ENCODE measurements at places on chromosomes 6 and 20.

DNA sequence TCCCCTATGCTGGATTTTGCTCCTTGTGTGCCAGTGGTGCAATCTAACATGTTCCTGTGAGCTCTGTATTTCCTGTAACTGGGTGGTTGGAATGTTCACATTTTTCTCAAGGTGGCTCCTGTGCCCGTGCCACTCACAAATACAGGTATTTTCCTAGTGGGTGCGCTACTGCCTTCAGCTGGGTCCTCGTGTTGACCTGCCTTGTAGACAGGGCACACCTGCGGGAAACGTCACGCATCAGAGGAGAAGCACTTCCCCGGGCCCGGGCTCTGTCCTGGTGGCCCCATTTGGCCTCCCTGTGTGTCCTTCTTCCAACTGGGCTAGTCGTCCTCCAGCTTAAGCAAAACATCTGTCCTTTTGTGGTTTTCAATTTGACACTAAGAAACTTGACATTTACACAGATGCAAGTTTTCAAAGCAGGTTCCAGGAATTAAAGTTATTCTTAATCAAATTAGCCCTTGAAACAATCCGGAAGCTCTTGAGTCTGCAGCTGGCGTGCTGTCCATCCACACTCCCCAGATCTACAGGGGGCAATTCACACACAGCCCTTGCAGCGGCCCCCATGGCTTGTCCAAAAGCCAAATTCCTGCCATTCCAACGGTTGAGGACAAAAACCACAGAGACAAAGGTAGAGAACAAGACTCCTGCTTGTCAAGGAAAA is 275.1 kb downstream of the CDC5L start:
- DNase-seq, result peak; percentile 83

GRCh38 chr6:82996156-82996555 is 69.5 kb downstream of the UBE3D start:
- no peak for DNase-seq

- DNase-seq, result no peak
Measured at GRCh38 chr6:170086639-170087420, 204.0 kb downstream of the DLL1 start.

GRCh38 chr6:169793408-169793807 is 42.0 kb downstream of the ERMARD start:
- no peak for DNase-seq

- DNase-seq, result no peak
Measured at GRCh38 chr20:64090165-64090564, 6.0 kb upstream of the LKAAEAR1 start.

- DNase-seq, result no peak
Measured at GRCh38 chr6:75103431-75103830, 102.4 kb downstream of the COL12A1 start.

DNA sequence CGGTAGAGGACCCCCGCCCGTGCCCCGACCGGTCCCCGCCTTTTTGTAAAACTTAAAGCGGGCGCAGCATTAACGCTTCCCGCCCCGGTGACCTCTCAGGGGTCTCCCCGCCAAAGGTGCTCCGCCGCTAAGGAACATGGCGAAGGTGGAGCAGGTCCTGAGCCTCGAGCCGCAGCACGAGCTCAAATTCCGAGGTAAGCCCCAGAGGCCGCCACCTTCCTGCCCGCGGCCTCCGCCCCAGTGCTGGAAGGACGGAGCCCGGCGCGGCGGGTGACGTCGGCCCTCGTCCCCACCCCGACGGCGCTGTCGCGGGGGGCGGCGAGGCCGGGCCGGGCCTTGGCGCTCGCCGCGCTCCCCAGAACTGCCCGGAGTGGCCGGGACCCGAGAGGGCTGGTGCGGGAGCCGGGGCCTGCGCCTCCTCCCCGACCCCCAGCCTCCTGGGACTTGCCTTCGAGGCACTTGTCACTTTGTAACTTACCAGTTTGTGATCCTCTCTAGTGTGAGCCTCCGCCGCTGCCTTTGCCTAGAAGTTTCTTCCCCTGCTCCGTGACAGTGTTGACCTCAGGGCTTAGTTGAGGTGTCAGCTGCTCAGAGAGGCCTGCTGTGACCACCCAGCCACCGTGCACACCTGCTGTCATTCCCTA is 417 bp downstream of the VAPB start:
- DNase-seq, result peak; percentile 28

- DNase-seq, result no peak
Measured at GRCh38 chr6:40734607-40735006, 147.4 kb upstream of the LRFN2 start.

GRCh38 chr20:57809661-57810172 is 99.9 kb upstream of the PMEPA1 start:
- no peak for DNase-seq

DNA sequence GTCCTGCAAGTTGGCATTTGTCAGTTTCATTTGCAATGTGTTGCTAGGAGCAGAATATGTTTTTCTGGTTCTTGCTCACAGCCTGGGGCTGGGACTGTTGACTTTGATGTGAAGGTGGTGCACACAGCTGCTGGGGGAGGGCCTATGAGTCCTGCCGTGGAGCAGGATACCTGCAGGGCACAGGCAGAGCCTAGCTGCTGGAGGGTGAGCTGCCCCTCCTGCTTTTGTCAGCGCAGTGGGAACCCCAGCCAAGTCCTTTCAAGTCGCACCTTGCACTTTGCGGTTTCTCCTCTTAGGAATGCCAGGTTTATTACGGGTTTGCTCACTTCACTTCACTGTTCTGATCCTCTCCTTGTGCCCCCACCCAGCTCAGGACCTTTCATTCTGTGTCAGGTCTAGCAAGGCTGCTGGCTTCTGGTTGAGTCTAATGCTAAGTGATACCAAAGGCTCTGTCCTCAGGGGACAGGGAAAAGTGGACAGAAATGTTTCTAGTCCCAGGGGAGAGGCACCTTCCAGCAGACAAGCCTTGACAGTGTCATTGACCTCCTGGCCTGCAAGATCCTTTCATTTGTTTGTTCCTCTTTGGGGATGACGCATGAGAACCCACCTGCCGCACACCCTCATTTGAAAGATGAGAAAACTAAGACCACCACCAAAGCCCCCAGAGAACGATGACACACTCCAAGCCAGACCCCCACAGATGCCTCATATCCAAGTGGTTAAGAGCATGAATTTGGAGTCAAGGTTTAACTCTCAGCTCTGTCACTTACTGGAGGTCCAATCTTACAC is 2.7 kb upstream of the SPO11 start:
- no peak for DNase-seq

DNA sequence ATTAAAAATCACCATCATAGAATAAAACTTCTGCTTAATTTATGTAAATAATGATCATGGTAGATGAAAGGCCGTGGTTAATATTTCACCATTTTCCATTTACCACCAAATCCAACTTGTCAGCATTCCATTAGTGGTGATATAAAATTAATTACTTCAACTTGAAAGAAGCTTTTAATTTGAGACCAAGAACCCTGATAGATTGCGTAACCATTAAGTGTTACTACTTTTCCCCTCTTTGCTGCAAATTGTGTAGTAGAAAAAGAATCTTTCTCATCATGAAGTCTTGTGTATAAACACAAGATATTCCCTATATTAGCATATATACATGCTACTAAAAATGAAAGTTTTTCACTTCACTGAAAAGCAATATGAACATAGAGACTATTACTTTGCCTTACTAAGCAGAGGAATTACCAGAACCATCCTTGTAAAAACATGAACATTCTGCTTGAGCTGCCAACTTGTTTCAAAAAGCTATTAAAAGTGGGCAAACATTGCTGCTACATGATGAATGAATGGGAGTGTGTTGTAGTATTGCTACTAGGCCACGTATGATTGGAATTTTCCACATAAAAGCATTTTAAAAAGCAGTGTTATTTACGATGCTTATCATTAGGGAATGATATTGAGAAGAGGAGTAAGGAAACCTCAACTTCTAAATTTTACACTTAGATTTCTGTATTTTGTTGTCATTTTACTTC is 35.0 kb downstream of the STX11 start:
- DNase-seq, result no peak

DNA sequence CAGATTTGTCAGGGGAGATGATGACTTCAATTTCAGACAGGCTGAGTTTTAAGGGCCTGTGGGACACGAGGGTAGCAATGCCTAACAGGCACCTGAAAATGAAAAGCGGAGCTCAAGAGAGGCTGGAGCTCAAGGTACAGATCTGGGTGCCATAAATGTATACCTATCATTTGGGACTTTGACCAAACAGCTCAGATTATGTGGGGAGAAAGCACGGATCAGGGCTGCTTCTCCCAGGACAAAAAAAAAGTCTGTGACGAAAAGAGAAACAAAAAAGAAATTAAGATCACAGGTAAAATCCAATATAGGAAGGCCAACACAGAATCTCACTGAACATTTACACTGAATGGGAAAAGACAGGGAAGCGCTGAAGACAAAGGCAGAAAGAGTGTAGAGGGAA is 1.9 kb downstream of the PRELID3B start:
- DNase-seq, result no peak

GRCh38 chr6:53294095-53294494 is 54.7 kb downstream of the ELOVL5 start:
- no peak for DNase-seq

DNA sequence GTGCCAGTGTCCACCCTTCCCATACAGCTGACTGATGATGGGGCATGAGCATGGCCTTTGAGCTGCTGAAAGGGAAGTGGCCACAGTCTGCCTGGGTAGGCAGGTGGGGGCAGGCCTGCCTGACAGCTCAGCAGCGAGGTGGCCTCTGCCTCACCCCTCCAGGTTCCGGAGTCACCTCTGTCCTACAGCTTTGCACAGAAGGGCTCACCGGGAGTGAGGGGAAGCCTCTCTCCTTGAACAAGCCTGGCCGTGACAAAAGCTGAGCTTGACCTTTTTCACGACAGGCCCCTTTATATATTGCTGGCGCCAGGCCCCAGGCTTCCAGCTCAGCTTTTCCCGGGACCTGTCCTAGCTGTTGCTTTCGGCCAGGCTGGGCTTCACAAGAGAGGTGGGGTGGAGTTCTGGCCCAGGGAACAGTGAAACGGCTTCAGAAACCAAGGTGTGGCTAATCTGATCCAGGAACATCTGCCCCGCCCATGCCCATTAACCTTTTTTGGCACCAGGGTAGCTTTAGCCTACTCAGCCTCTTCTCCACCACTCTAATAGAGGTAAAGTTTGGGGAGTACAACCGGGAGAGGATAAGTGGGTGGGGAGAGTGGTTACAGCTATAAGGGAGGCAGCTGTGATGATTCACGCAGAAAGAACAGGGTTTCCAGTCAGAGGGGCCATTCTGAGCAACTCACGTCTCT is 42.9 kb downstream of the C6orf132 start:
- DNase-seq, result peak; percentile 72

- no peak for DNase-seq
Measured at GRCh38 chr20:44450281-44450889, 25.3 kb upstream of the TTPAL start.

DNA sequence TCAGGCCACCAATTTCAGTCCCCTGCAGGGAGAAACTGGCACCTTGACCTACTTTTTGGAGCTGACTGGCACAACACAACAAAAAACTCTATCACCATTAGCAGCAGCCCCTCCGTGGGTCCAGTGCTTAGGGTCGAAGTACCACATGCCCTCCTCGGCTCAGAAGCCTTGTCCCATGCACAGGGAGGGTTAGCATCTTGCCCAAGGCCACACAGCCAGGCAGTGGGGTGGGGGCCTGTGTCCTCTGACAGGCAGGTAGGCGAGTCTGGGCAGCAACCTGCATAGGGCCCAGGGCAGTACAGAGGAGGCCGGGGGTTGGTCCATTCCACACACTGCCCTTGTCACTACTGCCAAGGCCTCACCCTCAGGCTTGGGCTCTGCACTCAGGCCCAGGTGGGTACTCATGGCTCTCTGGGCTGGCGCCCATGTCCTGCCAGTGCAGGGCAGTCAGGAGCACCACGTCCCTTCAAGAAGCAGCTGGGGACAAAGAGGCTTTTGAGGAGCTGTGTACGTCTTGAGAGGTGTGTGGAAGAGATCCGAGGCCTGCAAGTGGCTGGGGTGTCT is 53.6 kb downstream of the PYGB start:
- DNase-seq, result no peak

DNA sequence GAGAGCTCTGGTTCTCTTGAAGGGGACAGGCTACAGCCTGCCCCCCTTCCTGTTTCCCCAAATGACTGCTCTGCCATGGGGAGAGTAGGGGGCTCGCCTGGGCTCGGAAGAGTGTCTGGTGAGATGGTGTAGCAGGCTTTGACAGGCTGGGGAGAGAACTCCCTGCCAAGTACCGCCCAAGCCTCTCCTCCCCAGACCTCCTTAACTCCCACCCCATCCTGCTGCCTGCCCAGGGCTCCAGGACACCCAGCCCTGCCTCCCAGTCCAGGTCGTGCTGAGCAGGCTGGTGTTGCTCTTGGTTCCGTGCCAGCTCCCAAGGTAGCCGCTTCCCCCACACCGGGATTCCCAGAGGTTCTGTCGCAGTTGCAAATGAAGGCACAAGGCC is 9.8 kb downstream of the VEGFA start:
- DNase-seq, result no peak

- DNase-seq, result no peak
Measured at GRCh38 chr6:169508452-169508851, 193.4 kb downstream of the WDR27 start.

DNA sequence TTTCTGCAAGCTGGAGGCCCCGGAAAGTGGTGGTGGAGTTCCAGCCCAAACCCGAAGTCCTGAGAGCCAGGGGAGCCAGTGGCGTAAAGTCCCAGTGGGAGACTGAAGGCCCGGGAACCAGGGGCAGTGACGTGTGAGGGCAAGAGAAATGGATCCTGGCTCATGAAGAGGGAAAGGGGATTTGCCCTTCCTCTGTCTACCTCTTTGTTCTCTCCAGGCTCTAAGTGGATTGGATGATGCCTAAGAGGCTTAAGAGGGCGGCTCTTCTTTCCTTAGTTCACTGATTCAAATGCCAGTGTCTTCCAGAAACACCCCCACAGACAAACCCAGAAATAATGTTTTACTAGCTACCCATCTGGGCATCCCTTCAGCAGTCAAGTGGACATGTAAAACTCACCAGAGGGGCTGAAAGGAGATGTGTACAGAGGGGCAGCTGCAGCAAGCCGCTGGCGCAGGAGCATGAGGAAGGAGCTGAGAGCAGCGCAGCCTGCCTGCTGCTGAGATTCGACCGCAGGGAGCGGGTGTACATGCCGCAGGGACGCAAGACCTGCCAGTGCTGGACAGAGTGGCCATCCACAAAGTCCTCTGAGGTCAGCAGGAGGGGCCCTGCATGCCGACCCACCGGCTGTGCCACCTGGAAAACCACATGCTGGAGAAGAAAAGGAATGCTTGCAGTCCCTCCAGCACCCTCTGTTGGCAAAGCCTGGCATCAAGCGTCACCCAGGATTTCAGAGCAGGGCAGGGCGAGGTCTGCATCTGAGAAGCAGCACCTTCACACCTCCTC is 29.5 kb downstream of the CDYL start:
- peak; percentile 42 for DNase-seq

DNA sequence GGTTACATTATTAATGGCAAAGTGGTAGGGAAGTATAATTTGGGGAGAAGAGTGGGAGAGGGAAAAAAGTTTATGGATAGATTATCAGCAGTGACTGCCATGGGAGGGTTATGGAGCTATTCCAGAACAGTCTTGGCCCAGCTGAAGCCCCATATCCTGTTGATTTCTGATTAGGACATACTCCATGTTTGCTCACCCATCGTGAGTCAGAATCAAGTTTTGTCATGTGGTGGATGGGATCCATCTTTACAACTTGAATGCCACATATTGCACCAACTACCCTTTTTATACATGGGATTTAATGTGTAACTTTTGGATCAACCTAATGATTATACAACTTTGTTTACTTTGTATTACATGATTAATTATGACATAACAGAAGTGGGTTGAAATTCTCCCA is 217.0 kb downstream of the HAO1 start:
- DNase-seq, result peak; percentile 15

- no peak for DNase-seq
Measured at GRCh38 chr6:21071780-21072468, 521.6 kb upstream of the SOX4 start.

- no peak for DNase-seq
Measured at GRCh38 chr20:15318682-15319081, 981.3 kb upstream of the FLRT3 start.
